ENCODE measurements at places on chromosomes 6 and 20.
A peak's percentile ranks its signal among the peaks of the same experiment; 100 is the strongest.

DNA sequence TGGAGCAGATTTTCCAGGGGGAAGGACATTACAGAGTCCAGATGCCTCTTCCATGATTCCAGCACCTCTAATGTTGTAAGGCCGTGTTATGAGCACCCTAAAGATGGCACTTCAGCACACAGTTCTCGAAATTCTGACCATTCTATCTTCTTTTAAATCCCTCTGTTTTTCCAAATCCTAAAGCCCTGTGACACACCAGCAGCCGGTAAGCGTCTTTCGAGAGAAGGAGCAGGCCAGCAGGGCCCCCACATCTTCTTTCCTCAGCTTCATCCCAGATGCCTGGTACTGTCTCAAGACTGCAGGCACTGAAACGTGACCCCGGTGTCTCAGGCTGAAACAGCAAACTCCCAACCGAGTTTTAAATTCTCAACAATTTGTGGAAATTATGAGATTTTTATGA is 211.6 kb upstream of the FOXQ1 start:
- DNase-seq, result no peak

GRCh38 chr6:137715589-137716045 is 151.4 kb upstream of the TNFAIP3 start:
- no peak for DNase-seq

- no peak for DNase-seq
Measured at GRCh38 chr6:150835620-150836019, 29.9 kb upstream of the MTHFD1L start.

GRCh38 chr6:79410806-79411205 is 126.4 kb downstream of the LCA5 start:
- DNase-seq, result no peak

DNA sequence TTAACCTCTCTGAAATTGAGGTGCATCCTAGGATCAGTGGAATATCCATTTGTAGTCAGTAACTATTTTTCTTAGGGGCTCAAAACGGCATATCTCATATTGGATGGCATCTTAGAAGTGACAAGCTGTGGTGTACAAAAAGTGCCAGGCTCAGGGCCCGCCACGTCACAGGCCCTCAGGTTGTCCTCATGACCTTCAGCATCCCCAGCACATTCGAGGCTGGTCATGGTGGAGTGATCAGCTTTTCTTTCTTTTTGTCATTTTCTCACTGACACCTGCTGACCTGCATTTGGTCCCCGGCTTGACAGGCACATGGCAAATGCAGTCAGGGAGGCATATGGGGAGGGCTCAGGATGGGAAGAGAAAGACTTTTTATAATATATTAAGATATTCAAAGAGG is 7.1 kb upstream of the E2F1 start:
- no peak for DNase-seq

- DNase-seq, result no peak
Measured at GRCh38 chr20:58876437-58876836, 23.9 kb downstream of the GNAS start.

- no peak for DNase-seq
Measured at GRCh38 chr20:38927902-38928578, 1.8 kb downstream of the FAM83D start.

DNA sequence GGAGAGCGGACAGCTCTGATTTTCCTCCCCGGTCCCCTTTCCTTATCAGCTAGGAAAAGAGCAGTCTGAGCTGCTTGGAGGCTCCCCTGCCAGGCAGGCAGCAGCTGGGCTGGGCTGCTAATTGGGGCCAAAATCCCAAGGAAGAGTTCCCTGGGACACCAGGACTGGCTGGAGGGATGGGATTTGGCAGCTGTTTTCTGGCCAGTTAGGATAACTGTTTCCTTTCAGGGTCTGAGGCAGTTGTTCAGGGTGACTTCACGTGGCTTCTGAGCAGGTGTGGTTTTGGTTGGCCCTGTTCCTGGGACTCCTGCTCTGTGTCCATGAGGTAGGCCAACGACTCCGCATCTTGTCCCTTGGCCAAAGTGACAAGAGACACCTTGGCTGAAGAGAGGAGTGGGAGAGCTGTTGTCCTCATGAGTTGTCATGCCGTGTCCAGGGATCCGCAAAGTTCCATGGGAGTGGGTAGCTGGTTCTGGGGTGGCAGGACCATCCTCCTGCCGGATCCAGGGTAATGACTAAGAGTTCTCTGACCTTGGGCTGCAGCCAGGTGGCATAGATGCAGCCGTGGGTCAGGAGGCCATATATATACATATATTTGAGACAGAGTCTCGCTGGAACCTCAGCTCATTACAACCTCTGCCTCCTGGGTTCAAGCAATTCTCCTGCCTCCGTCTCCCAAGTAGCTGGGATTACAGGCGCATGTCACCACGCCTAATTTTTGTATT is 21.2 kb downstream of the MRPS18A start:
- DNase-seq, result no peak

GRCh38 chr6:2753743-2754142 is 3.0 kb upstream of the MYLK4 start:
- DNase-seq, result no peak

- DNase-seq, result no peak
Measured at GRCh38 chr20:62938105-62938888, at the start of gene GID8. TSS of gene GID8 (plus strand) at chr20:62938147. CDS start at chr20:62941503, 3,356 bp downstream.

- DNase-seq, result no peak
Measured at GRCh38 chr6:138724015-138724414, 49.6 kb upstream of the CCDC28A start.

DNA sequence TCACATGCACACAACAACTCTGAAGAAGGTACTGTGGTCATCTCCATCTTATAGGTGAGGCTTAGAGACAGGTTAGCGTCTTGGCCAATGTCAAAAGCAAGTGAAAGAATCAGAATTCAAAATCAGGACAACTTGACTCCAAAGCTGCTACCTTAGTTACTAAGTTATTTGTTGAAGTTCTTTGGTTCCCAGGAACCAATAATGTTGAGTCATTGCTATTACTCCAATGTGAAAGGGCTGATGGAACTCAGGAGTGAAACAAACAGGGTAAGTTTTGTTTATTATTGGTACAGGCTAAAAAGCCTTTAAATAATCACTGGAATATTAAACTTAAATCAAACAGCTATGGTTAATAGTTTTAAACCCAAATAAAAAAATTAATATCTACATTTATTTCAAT is 111.1 kb downstream of the PDSS2 start:
- DNase-seq, result no peak

DNA sequence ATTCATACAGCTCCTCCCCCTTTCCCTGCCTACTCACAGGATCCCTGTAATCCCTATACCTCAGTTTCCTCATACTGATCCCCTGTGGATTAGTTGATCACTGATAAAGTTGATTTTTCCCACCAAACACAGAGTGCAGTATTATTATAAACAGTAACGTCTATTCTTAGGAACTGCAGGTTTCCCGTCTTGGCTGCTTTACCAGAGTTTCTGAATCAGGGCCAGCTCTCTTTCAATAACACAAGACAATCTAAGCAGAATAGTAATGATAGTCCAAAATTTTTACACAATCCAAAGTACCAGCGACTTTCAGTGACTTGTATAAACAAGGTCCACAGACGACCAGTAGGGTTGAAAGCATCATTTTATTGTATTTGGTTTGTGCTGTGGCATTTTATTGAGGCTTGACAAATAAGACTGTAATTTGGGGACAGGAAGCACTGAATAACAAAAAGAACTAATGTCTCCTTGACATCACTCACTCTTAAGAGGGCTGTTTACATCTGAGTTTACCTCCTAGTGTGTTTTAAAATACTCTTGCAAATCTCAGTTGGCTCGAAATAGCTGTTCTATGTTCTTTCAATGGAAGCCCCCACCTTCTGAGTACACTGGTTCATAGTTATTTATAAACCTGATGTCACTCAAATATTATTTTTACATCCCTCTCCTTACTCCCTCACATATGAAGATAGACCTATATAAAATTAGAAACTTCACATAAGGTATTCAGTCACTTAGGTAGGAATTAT is 6.1 kb upstream of the JARID2 start:
- DNase-seq, result no peak

- DNase-seq, result no peak
Measured at GRCh38 chr6:54617730-54618129, 228.8 kb upstream of the FAM83B start.

DNA sequence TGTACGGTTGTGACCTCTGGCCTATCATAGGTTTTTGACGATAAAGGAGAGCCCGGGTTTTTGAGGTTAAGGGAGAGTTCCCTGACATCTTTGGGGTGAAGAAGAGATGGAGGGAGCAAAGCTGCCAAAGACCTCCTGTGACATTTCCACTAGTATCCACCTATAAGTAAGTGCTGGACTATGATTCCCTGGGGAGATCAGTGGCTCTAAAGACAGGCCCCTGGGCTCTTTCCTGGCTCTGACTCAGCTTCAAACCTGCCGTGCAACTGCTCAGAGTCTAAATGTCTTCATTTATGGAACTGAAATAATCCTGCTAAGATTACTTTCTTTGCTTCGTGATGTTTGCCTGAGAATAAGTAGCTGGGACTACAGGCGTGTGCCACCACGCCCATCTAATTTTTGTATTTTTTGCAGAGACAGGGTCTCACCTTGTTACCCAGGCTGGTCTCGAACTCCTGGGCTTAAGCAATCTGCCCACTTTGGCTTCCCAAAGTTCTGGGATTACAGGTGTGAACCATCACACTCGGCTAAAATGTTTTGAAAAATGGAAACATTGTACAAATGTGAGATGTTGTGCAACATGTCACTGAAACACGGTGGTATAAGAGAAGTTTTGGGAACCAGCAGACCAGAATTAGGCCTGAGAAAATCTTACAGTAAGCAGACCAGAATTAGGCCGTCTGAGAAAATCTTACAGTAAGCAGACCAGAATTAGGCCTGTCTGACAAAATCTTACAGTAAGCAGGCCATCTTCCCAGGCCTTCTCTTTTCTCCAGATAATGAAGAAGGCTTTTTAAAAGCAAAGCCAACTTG is 1.1 kb upstream of the PAQR8 start:
- DNase-seq, result no peak

GRCh38 chr6:12311106-12311505 is 20.9 kb downstream of the EDN1 start:
- no peak for DNase-seq

DNA sequence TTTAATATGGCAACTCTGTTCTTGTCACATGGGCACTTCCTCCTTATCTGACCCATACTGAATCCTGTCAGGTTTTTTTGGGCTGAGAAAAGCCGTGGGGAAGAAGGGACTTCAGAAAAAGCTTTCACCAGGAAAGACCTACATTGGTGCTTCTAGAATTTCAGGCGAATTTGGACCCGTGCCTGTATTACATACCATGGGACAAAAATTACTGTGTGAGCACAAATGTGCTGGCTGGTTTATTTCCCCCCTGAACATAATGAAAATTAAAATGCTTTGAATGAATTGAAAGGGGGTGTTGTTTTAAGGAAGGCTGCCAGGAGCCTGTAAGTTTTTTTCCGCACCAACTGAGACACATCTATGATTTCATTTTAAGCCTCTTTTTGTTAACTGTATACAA is 29.6 kb downstream of the CAP2 start:
- DNase-seq, result no peak

- DNase-seq, result no peak
Measured at GRCh38 chr20:31653561-31653960, 15.8 kb downstream of the COX4I2 start.

GRCh38 chr20:7094438-7094997 is 327.0 kb downstream of the BMP2 start:
- DNase-seq, result peak; percentile 14

DNA sequence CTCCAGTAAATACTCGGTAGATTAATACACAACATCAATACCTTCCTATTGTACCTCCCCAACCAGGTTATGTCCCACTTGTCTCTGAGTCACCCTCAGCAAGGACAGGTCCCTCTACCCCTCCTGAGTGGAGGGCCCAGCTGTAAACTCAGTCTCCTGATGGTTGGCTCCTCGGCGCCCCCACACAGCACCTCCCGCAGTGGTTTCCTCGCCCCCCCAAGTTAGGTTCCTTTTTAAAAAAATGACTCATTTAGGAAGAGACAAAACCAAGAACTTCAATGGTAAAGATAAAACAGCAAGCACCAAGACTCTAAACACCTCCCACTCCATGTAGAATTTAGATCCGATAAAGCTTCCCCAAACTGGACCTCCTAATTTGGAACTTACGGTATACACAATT is 83.5 kb downstream of the TRERF1 start:
- DNase-seq, result no peak

- DNase-seq, result no peak
Measured at GRCh38 chr20:60403105-60403741, 445.0 kb downstream of the CDH26 start.

GRCh38 chr6:75791881-75792280 is 42.8 kb downstream of the MYO6 start:
- peak; percentile 21 for DNase-seq

GRCh38 chr6:321536-322258 is 29.4 kb downstream of the DUSP22 start:
- no peak for DNase-seq

DNA sequence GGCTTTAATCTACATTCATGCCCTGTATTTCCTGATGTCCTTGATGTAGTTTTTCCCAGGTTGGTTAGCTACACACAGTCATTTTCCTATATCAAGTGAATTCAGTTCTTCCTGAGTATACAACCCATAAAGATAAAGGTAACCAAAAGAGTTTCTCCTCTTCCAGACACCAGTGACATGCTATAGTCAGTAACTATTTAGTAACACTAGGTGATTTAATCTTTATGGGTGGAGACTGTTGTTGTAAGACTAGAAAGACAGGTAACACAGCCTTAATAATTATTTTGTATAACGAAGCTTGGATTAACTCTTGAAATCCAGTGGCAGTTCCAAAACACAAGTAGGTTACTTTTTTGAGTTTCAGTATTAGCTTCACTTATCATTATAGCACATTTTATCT is 17.6 kb downstream of the MCUR1 start:
- DNase-seq, result no peak

DNA sequence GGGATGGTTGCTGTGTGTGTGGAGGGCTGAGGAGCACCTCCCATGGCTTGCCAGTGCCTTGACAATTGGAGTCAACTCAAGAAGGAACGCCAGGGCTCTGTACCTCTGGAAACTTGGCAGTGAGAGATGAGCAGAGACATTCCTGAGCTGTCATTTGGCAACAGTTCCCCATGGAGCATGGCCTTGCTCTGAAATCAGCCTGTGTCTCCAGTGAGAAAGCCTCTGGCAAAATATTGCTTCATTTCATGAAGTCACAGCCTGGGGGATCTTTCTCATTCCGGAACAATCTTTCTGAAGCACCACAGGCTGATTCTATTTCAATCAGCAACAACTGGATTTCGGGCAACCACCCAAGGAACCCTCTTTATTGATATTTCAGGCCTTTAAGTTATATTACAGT is 52.2 kb upstream of the FNDC1 start:
- DNase-seq, result no peak

GRCh38 chr6:39835821-39836295 is 43.7 kb downstream of the DAAM2 start:
- no peak for DNase-seq
